ENCODE measurements at places on chromosomes 5 and 9. TPM values are rescaled to one million over a fixed set of nuclear protein-coding genes. Genes with fewer than 3 reads are reported as not detected.

ARL14EPL gene
- not detected for total RNA-seq

FYB1 gene
- total RNA-seq, result 6.3 TPM

ADAMTS6 gene
- total RNA-seq, result 48.3 TPM

SLC34A3 gene
- not detected for total RNA-seq

TMEM141 gene
- 31.1 TPM for total RNA-seq

TAS2R1 gene
- total RNA-seq, result not detected

SLC1A1 gene
- total RNA-seq, result 9.8 TPM
